ENCODE measurements at places on chromosomes 6 and 20. TPM values are rescaled to one million over a fixed set of nuclear protein-coding genes. Genes with fewer than 3 reads are reported as not detected.

GRCh38 chr20:35049776-35050352, 42.7 kb downstream of the TRPC4AP start:
- no peak for DNase-seq

DNA sequence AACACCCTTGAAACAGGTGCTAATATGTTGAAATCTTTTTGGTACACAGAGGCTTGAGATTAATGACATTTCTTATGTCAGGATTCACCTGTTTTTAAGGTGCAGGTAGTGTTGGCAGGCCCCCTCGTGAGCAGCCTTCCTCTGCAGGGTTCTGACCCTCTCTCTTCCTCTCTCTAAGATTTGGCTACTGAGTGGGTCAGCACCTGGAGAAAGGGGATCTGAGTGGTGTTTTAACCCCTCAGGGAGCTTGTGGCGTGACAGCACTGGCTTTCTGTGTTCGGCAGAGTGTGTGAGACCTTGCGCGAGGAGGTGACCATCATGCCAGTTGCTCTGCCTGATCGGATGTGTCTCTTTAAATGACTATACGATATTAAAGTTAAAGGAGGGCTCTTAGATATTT, 37.1 kb downstream of the HIVEP1 start:
- no peak for DNase-seq

DNA sequence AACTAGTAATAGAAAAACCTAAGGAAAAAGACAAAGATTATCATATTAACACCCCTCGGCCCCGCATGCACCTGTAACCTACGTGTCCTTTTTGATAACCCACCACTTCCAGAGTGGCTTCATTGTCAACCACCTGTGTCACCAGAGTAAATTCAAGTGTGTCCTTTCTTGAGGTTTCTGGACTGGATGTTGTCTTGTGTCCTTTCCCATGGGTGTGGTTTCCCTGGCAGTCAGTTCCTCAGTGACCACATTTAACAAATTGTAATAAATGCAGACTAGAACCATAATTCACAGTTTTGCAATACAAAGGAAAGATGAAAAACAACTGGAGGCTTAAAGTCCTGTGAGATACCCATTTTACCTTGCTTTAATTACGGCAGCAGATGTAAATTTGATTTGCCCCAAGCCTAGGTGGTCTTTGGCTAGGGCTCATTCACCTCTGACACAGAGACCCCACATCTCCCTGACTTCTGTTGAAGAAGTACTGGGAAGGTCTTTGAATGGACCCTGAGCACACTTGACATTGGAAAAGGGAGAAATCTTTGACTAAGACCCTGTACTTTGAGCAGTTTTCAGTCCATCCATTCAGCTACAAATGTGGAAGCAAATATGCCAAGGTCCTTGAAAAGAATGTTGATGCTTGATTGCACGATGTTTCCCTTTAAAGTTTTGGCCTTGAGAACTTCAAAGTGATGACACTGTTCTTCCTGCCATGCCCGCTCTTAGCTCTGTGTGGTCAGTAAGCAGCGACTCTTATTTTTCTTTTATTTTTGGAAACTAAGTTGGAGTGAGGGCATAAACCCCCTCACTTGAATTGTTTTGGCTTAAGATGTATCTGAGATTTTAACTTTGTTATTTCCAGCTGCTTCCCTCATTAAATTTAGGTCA, 232.4 kb downstream of the UST start:
- no peak for DNase-seq

DNA sequence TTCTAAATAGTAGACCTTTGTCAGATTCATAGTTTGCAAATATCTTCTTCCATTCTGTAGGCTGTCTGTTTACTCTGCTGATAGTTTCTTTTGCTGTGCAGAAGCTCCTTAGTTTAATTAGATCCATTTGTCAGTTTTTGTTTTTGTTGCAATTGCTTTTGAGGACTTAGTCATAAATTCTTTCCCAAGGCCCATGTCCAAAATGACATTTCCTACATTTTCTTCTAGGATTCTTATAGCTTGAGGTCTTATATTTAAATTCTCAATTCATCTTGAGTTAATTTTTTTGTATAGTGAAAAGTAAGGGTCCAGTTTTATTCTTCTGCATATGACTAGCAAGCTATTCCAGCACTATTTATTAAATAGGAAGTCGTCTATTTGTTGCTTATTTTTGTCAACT, 287.0 kb downstream of the PACRG start:
- DNase-seq = no peak

- no peak for DNase-seq
Measured at GRCh38 chr6:44428682-44429081, 41.2 kb downstream of the CDC5L start.

GRCh38 chr6:13767121-13767808, 47.1 kb downstream of the MCUR1 start:
- DNase-seq = no peak

GRCh38 chr6:20840675-20841074, 306.4 kb downstream of the CDKAL1 start:
- no peak for DNase-seq

GRCh38 chr6:157158456-157158855, 164.9 kb downstream of the TMEM242 start:
- no peak for DNase-seq

GRCh38 chr6:30485236-30485635, 4.1 kb upstream of the HLA-E start:
- DNase-seq = no peak

DNA sequence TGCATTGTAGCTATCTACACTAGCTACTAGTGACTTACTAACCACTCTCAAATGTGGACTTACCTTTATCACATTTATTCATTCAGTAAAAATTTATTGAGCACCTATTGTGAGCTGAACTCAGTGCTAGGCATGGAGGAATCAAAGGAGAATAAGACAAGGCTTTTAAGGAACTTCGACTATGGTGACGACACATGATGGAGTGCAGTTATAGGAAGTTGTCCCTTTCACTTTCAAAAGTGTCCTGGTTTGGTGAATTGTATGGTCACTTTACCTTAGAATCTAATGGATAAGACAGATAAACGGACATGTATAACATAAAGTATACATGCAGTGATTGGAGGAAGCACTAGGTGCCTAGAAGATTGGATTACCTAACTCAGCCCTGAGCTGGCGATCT, 4.3 kb downstream of the AKAP7 start:
- DNase-seq = no peak

DNA sequence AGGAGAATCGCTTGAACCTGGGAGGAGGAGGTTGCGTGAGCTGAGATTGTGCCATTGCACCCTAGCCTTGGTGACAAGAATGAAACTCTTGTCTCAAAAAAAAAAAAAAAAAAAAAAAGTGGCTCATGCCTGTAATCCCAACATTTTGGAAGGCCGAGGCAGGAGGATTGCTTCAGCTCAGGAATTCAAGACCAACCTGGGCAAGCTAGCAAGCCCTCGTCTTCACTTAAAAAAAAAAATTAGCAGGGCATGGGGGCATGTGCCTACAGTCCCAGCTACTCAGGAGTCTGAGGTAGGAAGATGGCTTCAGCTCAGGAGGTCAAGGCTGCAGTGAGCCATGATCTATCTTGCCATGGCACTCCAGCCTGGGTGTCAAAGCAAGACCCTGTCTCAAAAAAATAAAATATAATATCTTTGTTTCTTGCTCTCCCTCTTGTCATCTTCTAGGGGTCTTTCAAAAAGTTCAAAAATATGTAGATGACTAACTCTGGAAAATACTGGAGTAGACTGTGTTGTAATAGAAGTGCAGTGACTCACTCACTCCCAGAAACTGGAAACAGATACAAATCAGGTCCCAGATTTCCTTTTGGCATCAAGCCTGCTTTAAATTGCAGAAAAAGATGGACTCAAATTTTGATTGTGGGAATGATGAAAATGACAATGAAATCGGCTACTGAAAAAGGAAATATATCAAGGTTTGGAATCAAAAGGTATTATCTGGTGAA, 2.8 kb upstream of the GINM1 start:
- no peak for DNase-seq

GRCh38 chr6:95819939-95820338, 195.8 kb upstream of the FUT9 start:
- DNase-seq = no peak

GRCh38 chr6:144712541-144712940, 427.4 kb downstream of the UTRN start:
- DNase-seq = no peak

- DNase-seq = no peak
Measured at GRCh38 chr6:6090861-6091607, 84.3 kb upstream of the NRN1 start.

GRCh38 chr6:878179-878578, 185.2 kb upstream of the EXOC2 start:
- no peak for DNase-seq

DNA sequence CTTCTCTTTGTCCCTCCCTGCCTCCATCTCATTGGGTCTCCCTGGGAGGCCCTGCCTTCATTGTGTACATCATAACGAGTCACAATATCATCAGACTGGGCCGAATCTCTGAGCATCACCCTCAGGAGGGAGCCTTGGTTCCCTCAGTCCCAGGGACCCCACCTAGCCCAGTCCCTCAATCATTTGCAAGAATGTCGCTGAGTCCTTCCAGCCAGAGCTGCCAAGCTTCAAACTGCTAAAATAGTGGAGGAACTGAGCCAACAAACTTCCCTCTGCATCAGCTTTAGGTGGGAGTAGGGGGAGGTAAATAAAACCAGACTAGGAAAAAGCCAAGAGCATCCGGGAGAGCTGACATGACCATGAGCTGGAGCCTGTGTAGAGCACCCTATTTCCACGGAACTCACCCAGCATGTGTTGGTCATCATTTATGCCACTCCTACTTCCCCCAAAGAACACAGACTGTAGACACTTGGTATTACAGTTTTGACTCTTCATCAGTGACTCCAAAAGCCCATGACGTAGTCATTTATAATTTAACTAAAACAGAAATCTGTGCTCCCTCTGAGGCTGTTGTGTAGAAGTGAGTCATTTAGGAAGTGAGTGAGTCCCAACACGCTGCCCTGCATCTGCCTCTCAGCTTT, 28.8 kb upstream of the IL17A start:
- no peak for DNase-seq

GRCh38 chr20:59157961-59158541, 5.6 kb upstream of the ZNF831 start:
- DNase-seq = no peak

Gene KIAA1755
- 4.7 TPM for total RNA-seq

Gene GMEB2
- 11.9 TPM for total RNA-seq

Gene PACRG
- 5.6 TPM for total RNA-seq

Gene PRL
- 0.48 TPM for total RNA-seq

Gene COL9A3
- total RNA-seq = 21.2 TPM

Gene CLDN20
- not detected for total RNA-seq

Measured in type B pancreatic cell (in vitro differentiated cells).